Breast epithelium (tissue), 4 donors: ENCODE measurements at places on chromosomes 2 and 18. TPM values are rescaled to one million over a fixed set of nuclear protein-coding genes. Genes with fewer than 3 reads are reported as not detected.

DNA sequence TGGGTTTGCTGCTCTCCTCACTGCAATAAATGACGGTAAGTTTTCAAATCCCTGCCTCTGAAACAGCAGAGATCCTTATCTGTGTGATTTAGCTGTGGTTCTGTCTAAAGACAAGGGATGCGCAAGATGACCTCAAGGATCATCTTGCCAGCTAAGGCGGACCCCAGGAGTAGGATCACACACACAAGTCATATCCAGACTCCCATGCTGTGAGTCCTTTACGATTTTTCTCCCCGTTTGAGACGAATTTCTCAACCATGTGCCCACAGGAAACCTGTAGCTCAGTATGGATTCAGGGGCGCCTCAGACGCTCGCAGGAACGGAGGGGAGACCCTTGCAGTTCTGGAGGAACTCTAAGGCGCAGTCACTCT is 11.1 kb upstream of the DCTN1 start:
- peaks cover 4% of the 10 kb centered on the region for H3K4me1 ChIP-seq
- H3K4me3 ChIP-seq, result peak overlapping the region; percentile 96
- no peaks in the 10 kb centered on the region for H3K27me3 ChIP-seq
- H3K36me3 ChIP-seq, result no peaks in the 10 kb centered on the region

- no peak for DNase-seq
- no peaks in the 10 kb centered on the region for H3K4me1 ChIP-seq
- no peaks in the 10 kb centered on the region for H3K36me3 ChIP-seq
- no peak overlapping the region for H3K4me3 ChIP-seq
- no peak overlapping the region for H3K27ac ChIP-seq
These were observed 30.4 kb downstream of the PRKRA start for GRCh38 chr2:178420463-178420999.

DNA sequence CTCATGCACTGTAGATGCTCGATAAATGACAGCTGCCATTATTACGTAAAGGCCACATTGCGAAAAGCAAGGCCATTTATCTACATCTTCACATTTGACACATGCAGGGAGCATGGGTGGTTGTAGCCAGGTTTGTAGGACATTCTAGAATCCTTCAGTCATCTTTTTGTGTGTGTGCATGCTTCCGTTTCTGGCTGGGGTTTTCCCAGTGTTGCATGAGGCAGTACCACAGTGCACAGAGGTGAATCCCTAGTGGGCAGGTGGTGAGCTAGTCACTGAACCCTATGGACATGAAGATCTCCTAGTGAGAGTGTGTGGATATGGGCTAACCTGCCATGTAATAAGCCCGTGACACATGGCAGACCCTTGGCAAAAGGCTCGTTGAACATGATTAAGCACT is 151.8 kb upstream of the SLC14A2 start:
- H3K27me3 ChIP-seq, result no peaks in the 10 kb centered on the region
- H3K4me1 ChIP-seq, result no peaks in the 10 kb centered on the region
- no peak overlapping the region for H3K4me3 ChIP-seq
- no peak for DNase-seq
- H3K27ac ChIP-seq, result no peak overlapping the region
- no peaks in the 10 kb centered on the region for H3K36me3 ChIP-seq

- no peaks in the 10 kb centered on the region for H3K27me3 ChIP-seq
- DNase-seq, result no peak
These were observed 63.4 kb downstream of the BIN1 start for GRCh38 chr2:127043367-127044164.

DNA sequence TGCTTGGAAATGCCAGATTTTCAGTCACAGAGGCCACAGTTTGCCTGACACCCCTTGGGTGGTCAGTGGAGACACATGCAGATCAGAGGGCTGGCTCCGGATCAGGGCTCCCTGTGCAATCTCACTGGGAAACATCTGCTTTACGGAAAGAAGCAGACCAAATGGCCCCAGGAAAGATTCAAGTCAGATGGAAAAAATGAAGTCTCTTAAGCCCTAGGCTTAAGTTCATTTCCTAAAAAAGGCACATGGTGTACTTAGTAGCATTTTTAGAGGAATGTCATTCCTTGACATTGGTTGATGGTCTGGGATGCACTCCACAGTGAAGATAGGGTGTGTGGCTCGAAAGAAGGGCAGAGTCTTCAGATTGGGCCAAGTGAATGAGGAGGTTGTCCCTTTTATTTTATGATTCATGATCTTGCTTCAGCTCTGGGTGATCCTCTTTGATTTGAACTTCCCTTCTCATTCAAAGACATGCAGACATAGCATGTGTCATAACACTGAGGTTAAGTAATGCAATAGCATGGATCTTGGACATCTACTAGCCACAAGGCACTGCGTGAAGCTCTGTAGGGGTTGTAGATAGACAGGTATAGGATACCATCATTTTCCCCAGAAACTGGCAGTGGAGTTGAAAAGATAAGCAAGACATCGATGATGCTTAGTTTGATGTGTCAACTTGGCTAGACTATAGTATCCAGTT is 56.5 kb downstream of the KCNE4 start:
- no peak overlapping the region for H3K4me3 ChIP-seq
- DNase-seq, result no peak
- no peaks in the 10 kb centered on the region for H3K4me1 ChIP-seq
- H3K27me3 ChIP-seq, result no peaks in the 10 kb centered on the region
- no peak overlapping the region for H3K27ac ChIP-seq

The EIF2AK3 gene
- total RNA-seq, result 39.1 TPM

The ZNF892 gene
- total RNA-seq, result 6.9 TPM

The RAB31 gene
- 22.4 TPM for total RNA-seq

The OTOF gene
- 0.33 TPM for total RNA-seq

The FAHD2B gene
- total RNA-seq, result 14.0 TPM
